NCI-H187 (cell line): ENCODE measurements at places on chromosomes 5 and 9.

DNA sequence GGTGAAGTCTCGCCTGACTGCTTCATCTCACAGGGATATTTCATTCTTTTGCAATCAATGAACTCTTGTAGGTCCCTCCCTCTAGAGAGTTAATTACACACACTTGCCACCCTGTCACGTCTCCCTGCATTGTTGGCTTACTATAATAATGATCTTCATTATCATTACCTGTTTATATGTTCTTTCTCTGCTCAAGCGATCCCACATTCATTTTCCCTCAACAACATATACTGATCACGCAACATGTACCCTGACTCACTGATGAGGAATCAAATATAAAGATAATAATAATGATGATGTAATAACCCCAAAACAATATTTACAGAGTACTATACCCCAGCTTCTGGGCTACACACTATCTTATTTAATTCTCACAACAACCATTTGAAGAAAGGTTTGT lies 88.5 kb downstream of the FEM1C start:
- DNase-seq, result no peak

DNA sequence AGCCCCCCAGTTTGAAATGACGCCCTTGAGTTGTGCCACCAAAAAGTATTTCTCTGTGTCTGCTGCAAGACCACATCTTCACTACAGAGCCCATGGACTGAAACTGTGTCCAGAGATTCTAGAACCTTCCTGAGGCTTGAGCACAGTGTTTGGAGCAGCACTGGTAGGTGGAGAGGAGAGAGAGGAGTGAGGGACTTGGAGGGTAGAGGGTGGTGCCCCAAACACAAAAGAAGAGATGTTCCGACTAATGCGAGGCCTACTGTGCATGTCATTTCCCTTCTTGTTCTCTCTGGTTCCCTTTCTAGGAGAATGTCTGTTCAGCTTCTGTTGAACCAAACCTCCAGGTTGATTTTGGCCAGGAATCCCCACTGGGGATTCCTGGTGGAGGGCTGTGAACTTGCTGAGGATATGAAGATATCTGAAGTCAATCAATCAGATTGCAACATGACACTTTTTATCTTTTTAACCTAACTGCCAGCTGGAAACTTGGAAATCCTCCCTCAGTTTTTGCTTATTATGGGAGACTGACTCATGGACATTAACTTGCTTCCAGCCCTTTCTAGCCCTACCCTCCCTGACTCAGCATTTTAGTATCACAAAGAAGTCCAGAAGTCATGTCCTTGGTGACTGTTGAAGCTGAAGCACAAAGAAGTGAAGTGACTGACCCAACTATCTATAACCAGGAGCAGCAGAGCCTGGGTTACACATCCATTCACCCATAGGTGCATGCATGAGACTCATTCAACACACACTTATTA lies 154.5 kb downstream of the NR3C1 start:
- no peak for DNase-seq

DNA sequence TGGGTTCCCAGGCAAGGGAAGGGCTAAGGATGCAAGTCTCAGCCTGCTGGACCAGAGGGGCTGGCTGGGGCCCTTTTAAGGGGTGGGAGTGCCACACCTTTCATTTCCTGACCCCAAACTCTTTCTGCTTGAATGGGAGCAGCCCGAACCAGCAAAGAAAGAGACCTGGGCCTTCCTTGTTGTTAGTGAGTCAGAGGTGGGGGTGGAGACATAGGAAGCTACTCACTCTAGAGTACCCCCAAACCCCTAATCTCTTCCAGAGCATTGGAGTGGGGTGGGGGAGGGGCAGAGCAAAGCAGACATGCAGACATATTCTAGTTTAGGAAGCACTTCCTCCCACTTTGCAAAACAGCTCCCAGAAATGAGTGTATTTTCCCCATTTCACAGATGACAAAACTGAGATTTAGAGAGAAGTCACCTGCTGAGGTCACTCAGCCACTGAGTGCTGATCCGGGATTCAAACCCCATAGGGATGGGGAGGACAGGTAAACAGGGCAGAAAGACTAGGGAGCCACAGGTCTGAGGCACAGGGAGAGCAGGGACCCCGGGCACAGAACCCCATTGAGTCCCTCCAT lies 6.0 kb upstream of the AQP3 start:
- DNase-seq, result no peak

- no peak for DNase-seq
Observed at GRCh38 chr9:112836394-112836793, 54.3 kb downstream of the SLC46A2 start.

DNA sequence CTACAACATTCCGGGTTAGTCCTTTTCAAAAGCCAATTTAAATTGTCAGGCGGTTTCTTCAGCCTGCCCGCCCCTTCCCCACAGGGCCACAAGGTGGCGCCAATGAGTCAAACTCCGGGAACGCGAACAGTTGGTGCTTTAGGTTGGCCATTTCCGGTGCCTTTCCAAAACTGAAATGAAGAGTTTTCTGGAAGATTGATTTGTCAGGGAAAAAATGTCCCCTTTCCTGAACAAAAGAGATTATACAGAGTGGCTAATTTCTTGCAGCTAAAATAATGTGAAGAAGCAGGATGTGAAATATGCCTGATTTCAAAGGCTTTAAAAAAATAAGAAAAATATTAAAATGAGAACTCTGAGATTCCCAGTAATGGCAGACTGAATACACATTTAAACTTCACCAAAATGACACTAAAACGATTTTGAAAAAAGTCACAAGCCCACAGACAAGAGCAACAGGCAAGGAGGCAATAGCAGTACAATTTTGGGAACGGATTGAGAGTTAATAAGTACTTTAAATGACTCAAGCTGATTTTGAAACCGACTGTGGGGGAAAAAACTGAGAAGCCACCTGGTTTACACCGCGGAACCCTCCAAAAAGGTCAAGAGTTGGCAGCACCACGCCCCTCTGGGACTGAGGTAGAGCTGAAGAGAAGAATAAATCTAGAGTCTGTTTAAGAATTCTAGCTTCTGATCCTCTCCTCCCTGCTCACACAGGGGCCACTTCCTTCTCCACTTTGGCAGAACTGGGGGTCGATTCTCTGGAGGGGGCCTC lies 45.7 kb downstream of the SLC46A2 start:
- no peak for DNase-seq

GRCh38 chr9:136567651-136568287 lies 21.9 kb upstream of the NOTCH1 start:
- no peak for DNase-seq

DNA sequence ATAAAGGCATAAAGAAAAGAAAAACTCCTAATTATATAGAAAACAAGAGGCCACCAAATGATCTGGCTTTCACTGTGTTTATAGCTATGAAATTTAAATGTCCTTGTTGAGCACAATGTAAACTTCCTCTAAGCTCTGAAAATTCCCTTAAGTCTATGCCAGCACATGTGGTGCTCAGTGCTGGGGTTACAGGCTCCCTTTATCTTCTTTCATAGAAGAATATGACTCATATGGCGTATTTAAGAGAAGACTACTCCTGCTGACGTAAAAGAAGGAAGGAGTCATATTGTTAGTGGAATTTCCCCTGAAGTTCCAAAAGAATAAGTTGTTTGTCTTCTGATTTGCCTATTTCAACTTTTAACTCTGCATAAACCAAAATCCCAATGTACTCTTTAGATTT lies 30.4 kb downstream of the RNF145 start:
- no peak for DNase-seq

GRCh38 chr5:141476132-141476911 lies 556 bp downstream of the PCDHGC3 start:
- DNase-seq, result no peak

GRCh38 chr9:92617951-92618510 lies 51.9 kb downstream of the IPPK start:
- DNase-seq, result no peak

DNA sequence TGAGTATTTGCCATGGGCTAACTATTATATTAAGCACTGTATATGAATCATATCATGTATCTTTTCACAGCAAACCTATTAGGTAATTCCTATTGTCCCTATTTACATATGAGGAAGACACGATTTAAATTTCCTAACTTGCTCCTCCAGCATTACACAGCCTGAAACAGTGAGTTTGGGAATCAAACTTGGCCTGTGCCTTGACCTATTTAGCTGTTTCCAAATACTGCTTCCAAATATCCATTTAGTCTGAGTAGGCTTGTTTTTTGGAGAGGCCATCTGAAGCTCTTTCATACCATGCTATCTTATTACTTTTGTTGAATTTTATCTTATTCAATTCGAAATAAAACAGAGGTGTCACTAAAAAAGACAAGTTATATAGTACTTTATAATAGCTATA lies 447.3 kb upstream of the MPDZ start:
- no peak for DNase-seq

DNA sequence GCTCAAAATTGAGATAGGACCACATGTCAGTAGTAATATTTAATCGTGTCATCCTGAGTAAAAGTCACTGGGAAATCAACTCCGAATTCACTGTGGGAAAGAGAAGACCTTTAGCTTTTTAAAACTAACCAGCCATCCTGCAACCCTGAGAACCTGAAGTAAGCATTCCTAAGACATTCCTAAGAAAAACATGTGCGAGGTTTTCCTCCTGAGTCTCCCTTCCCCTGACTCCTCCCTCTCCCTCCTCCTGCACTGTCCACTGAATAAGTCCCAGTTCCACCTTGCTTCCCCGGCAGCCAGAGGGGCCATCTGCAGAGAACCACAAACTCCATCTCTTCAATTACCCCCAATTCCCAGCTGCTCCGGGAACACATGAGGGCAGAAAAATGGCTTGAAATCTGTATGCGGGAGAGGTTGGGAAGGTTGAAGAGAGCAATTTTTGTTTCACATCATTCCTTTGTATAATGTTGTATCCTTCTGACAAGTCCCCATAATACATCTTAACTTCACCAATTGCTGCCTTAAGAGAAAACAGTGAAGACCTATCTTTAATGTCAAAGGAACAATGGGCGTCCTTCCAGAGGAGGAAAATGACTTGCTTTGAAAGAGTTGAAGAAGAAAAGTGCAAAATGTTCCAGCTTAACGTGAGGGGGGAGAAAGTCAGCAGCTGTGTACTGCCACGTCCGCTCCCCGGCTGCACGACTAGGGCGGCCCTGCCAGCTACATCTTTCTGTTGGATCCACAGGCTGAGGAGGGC lies 186.3 kb downstream of the ZNF462 start:
- DNase-seq, result no peak

DNA sequence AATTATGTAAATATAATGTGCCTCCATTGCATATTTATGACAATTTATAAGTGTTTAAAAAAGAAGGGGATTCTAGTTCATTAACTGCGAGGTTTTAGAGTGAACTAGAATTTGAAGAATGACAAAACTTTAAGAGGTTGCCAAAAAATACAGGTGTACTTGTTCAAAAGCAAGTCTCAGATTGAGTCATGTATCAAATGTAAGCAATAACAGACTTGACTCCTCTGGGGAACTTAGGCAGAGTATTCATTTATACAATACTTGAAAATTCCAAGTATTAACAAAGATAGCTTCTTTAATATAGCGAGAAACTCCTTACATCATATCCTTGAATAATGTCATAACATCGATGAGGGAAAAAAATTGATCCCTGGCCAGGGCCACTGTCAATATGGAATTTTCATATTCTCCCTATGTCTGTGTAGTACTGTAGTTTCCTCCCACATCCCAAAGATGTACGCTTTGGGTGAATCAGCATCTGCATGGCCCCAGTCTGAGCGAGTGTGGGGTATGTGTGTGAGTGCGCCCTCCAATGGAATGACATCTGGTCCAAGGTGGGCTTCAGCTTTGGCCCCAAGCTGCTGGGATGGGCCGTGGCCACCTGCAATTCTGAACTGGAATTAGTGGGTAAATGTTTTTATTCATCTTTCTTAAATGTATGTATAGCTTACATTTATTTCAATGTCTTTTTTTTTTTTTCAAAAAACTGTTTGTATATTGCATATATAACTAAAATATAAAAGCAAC lies 70.1 kb downstream of the RIC1 start:
- DNase-seq, result no peak

DNA sequence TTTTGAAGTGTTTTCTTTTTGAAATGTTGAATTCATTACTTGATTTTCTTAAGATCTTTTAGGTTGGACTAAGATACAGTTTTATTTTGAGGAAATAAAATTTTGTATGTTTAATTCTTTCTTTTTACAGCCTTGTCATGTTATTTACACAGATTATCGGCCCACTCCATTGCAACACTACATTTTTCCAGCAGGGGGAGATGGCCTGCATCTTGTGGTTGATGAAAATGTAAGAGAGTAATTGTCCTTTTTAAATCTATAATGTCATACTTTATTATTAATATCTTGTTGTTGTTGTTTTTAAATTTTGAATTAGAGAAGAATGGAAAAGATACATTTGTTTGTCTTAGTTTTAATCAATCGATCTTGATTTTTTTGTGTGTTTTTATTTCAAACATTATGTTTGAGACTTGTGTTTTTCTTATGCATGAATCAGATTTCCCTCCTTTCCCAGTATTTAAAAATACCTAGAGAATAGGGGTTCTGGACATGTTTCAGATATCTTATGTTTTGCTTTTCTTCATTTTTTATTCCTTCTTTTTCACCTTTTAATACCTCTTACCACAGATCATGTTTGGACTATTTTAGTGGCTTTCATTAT lies 36.7 kb downstream of the MTREX start:
- no peak for DNase-seq

GRCh38 chr9:78040726-78041125 lies 9.1 kb upstream of the GNAQ start:
- DNase-seq, result no peak

GRCh38 chr9:131752231-131752884 lies 12.5 kb upstream of the RAPGEF1 start:
- no peak for DNase-seq

GRCh38 chr5:4514067-4514648 lies 626.0 kb upstream of the ADAMTS16 start:
- no peak for DNase-seq

GRCh38 chr9:27933210-27934025 lies 360.1 kb upstream of the C9orf72 start:
- DNase-seq, result peak; percentile 80

- no peak for DNase-seq
Observed at GRCh38 chr9:12194731-12195130, 498.5 kb upstream of the TYRP1 start.

GRCh38 chr5:107979291-107979690 lies 308.6 kb upstream of the EFNA5 start:
- no peak for DNase-seq

- DNase-seq, result no peak
Observed at GRCh38 chr5:142874540-142874939, 104.4 kb downstream of the ARHGAP26 start.

DNA sequence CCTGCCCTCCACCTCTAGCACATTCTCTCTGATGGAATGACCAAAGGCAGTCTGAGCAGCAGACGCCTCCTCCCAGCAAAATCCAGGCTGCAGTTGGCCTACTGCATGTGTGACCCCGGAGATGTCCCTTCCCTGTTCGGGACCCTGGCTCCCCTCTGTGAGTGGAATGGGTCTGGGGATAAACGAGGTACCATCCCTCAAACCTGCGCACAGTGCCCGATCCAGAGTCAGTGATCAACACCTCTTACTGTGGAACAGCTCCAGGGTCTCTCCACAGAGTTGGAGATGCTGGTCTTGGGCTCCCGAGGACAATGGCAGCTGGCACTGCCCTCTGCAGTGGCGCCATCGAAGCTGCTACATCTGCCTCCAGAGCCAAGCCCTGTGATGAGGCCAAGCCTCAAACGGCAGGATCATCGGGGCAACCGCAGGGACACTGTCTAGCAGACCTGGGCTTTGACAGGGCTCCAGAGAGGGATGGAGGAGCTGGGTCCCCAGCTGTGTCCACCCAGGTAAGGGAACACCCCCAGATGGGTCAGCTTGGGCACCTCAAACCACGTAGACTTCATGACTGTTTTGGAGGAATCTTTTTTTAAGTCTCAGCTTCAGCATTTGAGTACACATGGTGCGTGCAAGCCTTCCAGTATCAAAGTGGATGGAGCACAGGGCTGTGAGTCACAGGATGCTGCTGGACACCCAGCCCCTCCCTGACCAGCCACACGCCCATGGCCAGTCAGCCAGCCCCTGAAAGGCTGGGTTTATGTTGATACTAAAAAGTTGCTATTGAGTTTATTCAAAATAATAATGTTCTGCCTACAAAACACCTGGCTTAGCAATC lies 13.0 kb downstream of the MED10 start:
- no peak for DNase-seq
